Cardiac septum (tissue), 1 donor: ENCODE measurements at places on chromosomes 3 and 15. TPM values are rescaled to one million over a fixed set of nuclear protein-coding genes. Genes with fewer than 3 reads are reported as not detected.

GRCh38 chr15:90465140-90465929, 64.4 kb upstream of the CRTC3 start:
- no peak for DNase-seq

Gene HTR3D
- total RNA-seq: not detected

DNA sequence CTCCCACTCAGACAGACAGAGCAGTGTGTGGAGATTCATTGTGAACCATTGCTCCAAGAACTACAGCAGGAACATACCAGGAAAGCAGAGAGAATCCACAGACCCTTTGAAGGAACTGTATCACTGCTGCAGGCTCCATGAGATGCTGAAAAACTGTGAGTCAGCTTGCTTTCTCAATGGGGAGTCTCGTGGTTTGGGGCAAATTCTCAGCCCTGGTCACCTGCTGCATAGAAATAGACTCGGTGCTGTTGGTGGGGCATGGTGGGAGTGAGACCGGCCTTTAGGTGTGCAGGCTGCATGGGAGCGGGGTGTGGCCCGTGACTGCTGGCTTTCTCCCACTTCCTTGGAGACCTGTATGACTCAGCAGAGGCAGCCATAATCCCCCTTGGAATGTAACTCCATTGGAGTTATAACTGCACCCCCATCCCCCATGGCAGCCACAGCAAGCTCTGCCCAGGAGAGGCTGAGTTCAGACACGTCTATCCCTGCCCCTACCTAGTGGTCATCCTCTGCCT, 35.6 kb downstream of the ALCAM start:
- no peak for DNase-seq

DNA sequence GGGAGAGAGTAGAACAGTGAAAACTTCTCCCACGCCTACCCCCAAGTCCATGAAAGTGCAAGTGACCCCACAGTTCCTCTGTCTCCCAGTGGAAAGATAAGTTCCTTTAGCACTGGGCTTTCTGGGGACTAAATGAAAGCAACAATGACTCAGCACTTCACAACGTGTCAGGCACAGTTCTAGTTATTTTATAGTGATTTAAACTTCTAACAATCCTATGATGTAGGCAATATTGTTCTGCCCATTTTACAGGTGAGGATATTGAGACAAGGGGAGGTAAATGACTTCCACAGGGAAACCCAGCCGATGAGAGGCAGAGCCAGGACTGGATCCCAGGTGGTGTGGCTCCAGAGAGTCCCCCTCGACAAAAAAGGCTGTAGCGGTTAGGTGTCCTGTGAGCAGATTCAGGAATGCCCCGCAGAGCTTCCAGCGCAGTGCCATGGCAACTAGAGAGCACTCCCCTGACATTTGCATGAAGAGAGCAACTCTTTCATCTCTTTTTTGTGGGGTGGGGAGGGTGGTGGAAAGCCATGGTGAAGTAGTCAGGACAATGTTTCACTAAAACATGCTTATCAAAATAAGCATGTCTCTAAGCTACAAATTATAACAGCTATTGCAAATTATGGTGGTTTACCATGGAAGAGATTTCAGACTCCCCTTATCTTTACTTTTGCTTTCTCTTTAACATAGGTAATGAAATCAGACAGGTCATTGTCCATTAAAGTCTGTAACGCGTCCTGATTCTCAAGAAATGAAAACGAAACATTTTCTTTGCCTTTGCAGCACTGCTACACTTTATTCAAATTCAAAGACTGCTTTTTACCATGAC, 62.1 kb downstream of the NR2F2 start:
- no peak for DNase-seq

DNA sequence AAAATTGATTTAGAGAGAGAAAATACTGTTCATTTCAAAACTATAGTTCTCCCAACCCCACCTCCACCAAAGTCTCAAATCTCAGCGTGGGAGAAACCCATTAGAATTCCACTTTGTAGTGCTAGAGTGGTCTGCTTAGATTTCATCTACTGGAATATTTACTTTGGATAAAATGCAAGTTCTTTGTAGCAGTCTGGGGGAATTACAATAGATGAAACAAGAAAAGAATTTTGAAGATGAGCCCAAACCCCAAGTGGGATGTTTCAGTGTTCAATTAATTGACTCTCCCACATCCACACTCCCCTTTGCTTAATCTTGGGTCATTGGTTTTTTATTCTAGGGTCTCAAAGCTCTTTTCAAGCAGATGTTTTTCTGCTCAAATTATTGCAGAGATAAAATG, 97.8 kb downstream of the RPL22L1 start:
- DNase-seq: no peak

Gene PLA2G4E
- 0.08 TPM for total RNA-seq

Gene FGF7
- 7.2 TPM for total RNA-seq

DNA sequence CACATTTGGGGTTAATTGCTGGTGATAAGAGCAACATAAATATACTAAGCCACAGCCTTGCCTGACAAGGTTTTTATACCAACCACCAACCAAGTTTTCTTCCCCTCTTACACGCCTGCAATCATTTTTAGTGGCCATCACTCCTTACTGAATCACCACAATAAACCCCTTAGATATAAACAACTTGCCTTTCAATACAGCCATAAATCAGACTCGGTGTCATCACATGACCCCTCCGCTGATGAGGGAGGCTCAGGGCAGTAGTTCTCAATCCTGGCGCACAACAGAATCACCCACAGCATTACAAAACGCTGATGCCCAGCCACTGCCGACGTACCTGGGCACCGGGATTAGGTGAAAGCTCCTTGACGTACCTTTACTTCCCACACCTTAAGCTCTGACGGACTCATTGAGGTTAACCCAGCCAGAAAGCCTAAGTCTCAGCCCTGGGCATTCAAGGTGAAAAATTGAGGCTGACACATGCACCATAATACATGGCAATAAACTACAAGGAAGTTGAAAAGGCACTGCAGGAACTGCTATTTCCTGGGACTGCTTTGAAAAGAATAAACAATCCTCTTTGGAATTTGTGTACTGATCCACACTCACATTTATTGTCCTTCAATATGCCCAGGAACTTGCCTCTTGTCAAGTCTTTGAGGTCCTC, 17.1 kb downstream of the ADCY5 start:
- DNase-seq: no peak
